SW480 (cell line): ENCODE measurements at places on chromosomes 2 and 18.

DNA sequence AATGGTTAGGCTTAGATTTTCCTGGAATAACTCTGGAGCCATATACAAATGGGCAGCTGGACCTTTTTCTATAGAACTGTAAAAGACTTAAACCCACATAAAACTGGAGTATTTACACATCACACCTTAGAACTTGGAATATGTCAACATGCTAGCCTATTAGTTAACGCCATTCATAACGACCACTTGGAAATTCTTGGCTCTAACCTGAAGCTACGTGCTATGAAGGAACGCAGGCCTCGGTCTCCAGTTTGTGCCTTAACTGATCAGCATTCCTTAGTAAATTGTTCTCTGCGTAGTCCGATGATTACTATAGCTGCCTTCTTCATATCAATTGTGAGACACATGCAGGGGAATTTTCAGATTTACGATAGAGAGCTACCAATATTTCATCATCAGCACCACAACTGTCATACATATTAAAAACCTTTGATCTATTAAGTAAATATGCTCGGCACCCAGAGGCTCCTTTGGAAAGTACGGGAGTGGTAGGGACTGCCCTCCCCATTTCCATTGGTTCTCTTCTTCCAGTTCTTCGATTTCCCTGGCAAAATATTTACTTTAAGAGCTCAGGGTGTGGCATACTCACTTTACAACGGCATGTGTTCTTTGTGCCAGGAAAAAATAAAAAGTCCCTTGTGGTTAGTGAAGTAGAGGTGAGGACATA, 17.5 kb upstream of the CCL20 start:
- DNase-seq = peak; percentile 91

GRCh38 chr18:49658823-49659404, 97.1 kb downstream of the LIPG start:
- DNase-seq = no peak

- no peak for DNase-seq
Measured at GRCh38 chr18:48184118-48184517, 225.1 kb downstream of the ZBTB7C start.

- DNase-seq = no peak
Measured at GRCh38 chr2:147425437-147426029, 419.3 kb upstream of the ACVR2A start.

DNA sequence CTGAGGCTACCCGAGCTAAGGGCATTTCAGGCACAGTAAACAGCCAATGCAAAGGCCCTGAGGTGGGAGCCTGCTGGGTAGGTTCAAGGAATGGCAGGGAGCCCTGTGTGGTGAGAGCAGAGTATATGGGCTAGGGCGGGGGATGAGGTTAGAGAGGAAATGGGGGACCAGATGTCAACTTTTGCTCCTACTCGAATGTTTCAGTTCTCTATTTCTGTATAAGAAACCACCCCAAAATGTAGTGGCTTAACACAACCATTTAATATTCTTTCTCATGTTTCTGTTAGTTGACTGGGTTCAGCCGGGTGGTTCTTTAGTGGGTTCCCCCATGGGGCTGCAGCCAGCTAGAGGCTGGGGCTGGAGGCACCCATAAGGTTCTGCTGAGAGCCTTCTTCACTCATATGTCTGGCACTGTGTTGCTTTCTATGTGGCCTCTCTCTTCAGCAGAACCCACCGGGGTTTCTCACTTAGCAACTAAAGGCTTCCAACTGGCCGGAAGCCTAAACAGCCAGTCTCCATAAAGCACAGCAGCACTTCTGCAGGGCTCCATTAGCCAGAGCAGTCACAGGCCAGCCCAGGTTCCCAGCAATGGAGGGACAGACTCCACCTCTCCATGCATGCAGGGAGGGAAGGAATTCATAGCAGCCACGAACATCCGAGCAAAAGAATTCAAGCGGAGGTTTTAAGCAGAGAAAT, 5.6 kb upstream of the ATOH8 start:
- no peak for DNase-seq

DNA sequence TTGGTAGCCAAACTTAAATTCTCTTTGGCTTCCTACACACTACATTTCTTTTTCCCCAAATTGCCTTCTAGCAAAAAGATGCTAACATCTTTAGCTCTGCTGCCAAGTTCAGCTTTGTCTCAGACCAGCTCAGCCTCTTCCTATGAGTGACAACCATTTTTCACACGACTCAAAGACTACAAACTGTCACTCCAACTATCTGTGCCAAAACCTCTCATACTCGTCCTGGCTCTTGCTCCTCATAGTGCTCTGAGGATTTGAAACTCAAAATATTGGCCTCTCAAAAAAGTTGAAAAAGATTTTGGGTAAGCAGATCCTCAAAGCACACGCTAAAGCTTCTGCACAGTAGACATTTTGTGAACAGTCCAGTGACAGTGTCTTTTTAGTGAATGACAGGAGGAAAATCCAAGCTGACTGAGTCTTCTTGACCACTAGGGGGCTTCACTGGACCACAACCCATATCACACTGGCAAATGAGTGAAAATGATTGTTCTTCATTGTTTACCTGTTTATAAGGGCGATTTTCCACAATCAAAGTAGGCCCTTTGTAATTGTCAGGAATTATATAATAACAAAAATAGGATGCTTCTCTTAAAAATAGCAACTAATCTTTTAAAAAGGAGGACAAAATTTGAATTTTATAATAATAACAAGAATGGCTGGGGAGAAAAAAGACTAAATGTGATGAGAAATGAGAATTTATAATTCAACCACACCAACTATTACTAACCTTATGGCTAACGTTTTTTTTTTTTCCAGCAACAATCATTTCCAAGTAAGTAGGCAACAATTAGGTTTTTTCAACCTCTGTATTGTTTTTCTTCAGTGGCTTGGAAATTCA, 85.5 kb upstream of the PGAP1 start:
- DNase-seq = peak; percentile 53

DNA sequence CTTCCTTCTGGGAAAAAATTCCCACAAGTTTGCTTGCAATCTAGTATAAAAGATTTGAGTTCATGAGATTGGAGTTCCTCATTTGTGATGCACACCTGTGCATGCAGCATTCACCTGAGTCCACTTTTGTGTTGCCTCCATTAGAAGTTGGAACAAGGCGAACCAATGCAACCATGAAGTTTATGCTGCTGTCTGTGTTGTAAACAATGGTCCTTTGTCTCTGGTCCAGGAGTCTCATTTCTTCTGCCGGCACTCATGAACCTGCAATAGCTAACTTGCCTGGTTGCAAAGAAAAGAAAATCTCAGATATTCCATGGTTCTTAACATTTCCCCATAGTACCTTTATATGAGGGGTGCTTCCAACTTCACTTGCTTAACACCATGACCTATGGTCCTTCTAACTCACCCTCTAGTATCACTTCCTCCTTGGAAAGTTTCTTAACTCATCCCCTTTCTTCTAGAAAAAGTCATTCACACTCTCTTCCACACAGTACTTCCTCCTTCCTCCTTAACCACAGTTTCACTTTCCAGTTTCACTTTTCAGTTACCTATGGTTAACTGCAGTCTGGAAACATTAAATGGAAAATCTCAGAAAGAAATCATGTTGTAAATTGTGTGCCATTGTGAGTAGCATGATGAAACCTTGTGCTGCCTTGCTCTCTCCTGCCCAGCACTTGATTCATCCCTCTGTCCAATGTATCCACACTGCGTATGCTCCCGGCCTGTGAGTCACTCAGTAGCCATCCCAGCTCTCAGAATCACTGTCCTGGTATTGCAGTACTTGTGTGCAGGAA, 128.8 kb upstream of the TRIB2 start:
- DNase-seq = peak; percentile 34

DNA sequence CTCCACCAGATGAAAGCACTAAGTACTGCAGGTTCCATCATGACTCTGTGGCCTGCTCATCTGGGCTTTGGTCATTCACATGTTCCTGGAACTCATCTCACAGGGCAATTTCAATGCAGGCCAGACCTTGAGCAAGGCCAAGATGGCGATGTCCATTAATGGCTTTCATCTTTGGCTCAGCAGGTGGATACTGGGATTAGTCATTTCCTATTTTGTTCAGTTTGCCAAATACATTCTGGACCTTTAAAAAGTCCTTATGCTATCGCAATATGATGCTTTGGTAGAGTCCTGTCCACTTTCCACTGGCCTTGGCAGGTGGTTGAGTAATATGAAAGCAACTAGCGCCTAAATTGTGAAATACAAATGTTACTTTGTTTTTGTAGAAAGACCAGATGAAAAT, 170.1 kb upstream of the REV1 start:
- no peak for DNase-seq

- DNase-seq = no peak
Measured at GRCh38 chr2:63880625-63881024, 38.9 kb downstream of the UGP2 start.

DNA sequence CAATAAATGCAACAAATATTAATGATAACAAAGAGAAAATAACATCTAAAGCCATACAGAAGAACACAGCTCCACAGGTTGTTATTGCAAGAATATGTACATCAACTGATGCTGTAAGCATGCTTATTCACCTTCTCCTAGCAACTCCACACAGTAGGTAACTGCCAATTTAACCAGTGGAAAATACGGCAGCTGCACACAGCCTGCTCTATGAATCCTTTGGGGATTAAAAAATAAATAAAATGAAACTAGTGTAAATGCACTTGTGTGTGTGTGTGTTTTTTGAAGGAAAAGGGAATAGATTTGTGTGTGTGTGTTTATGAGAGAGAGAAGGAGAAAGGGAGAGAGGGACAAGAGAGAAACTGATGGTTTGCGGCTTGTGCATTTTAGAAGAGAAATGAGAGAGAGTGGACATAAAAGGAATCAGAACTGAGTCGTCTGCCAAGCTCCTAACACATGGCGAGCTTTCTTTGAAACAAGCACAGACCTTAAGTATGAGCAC, 96.2 kb upstream of the PDE1A start:
- no peak for DNase-seq

DNA sequence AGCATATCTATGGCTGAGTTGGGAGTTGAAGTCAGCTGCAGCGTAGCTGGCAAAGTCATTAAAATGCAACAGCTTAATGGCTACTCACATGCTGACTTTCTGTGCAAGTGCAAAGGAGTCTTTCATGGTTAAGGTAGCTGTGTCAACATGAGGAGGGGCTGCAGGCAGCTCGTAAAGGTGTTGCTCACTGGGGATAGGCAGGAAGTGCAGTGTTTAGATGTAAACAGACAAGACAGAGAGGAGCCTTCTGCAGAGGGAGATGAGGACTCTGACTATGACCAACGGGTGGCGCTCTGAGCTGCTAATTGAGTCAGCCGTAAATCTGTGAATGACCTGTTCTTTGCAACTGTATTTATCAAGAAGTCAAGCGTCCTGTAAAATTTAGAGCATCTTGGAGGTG, 22.3 kb upstream of the CAVIN2 start:
- no peak for DNase-seq

GRCh38 chr2:37851428-37851827, 73.7 kb upstream of the RMDN2 start:
- no peak for DNase-seq

DNA sequence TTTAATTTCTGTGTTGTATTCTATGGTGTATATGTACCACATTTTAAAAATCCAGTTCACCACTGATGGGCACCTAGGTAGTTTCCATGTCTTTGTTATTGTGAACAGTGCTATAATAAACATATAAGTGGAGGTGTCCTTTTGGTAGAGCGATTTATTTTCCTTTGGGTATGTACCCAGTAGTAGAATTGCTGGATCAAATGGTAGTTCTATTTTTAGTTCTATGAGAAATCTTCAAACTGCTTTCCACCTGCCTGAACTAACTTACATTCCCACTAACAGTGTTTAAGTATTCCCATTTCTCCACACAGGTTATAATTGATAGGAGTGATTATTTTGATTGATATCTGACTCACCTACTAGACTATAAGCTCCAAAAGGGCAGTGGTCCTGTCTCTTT, 148.2 kb downstream of the BABAM2 start:
- DNase-seq = no peak

DNA sequence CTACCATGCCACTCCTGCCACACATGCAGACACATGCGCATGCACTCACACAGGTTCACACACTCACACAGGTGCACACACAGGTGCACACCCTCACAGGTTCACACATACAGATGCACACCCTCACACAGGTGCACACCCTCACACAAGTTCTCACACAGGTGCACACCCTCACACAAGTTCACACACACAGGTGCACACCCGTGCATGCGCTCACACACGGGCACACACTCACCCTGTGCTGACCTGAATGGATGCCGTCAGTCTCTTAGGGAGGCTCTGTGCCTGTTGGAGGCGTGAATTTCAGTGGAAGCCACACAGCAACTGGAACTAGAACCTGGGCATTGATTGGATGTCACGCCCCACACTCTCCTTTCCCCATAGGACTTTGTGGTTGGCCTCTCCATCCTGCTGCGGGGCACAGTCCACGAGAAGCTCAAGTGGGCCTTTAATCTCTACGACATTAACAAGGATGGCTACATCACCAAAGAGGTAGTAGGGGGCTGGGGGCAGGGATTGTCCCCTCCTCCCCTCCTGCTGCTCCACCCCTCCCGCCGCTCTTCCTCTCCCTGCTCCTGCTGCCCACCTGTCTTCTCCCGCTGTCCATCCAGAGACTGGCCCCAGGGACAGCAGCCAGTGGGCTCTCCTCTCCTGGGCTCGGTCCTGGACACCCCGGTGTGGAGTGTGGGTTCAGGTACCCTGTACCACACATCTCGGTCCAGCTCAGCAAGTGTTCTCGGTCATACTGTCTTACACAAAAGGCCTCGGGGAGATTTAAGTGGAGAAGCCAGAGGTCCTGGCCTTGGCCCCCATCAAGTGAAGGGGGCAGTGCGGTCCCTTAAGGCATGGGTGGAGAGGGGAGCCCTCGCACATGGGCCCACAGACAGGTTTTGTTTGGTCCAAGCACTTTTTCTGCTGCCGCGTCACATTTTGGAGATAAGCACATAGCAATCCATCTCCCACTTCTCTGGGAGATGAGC, 21.0 kb upstream of the FAHD2A start:
- no peak for DNase-seq
